CD4-positive, alpha-beta T cell treated with Interferon gamma for 1 hour (primary cell): ENCODE measurements at places on chromosomes 12 and 14.

DNA sequence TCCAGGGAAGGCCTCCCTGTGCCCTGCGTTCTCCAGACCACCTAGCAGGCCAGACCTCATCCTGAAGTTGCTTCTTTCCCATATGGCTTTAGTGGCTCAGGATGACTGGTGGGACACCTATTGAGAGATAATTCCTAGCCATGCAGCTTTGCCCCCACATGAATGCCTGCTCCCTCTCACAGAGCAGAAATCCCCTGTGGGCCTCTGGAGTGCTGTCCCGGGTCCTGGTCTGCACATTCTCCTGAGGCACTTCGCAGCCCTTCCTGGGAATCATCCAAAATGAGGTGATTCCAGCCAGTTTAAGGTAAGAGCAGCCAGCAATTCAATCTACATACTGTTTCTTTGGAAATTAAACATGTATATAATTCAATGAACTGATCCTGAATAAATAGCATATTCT lies 135.9 kb downstream of the GPR65 start:
- DNase-seq = no peak

- no peak for DNase-seq
These were observed 126.7 kb upstream of the PARP11 start for GRCh38 chr12:3999904-4000303.

- no peak for DNase-seq
These were observed 205.6 kb downstream of the ESR2 start for GRCh38 chr14:64088647-64088964.

DNA sequence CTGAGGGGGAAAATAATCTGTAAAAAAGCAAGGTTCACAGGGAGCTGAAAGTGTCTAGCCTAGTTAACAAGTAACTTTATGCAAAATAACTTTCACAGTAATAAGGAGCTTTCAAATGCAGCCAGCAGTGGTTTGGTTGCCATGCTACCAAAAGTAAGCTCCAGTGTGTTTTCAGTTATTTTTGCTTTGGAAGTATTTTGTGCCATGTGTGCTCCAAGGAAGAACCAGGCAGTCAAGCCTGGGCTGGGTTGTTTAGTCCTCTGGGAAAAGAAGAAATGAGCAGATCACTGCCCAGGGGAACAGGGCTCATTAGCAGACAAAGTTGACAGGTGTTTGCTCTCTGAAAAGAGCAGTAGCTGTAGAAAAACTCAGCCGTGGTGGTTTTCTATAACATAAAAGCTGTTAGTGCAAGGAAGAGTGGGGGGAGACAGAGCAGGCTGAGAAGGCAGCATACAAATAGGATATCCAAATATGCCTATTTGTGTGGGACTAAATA lies 92.8 kb upstream of the TMTC2 start:
- DNase-seq = no peak

DNA sequence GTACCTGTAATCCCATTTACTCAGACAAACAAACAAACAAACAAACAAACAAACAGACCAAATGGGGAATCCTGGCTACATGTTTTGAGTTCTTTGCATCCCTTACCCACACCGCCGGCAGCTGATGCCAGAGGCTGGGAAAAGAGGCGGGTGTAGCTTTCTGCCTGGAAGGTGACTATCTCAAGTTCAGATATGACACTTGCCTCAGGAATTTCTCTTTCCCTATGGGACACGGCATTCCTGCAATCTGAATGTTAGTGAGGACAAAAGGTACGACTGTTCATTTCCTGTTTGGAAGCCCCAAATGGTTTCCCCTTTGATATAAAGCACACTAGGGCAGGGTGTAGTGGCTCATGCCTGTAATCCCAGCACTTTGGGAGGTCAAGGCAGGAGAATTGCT lies 2.9 kb downstream of the MYL2 start:
- DNase-seq = no peak

DNA sequence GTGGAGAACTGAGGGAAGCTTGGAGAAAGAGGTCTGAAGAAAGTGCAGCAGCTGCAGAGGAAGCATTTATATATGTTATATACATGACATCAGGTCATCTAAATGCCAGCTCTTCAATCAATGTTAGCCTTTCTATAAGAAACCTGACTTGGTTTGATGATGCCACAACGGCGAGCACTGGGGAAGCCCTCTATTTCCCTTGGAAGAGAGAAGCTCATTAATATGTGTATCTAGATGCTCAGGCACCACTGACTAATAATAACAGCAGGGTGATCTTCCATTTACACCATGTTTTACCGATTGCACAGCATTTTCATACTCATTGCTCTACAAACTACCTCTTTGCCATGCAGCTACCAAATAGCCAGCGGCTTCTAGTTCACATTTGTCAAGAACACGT lies 811 bp downstream of the ACYP1 start:
- DNase-seq = no peak

GRCh38 chr12:94699801-94700200 lies 49.4 kb upstream of the TMCC3 start:
- DNase-seq = no peak

GRCh38 chr12:77032406-77032805 lies 33.0 kb downstream of the E2F7 start:
- no peak for DNase-seq

DNA sequence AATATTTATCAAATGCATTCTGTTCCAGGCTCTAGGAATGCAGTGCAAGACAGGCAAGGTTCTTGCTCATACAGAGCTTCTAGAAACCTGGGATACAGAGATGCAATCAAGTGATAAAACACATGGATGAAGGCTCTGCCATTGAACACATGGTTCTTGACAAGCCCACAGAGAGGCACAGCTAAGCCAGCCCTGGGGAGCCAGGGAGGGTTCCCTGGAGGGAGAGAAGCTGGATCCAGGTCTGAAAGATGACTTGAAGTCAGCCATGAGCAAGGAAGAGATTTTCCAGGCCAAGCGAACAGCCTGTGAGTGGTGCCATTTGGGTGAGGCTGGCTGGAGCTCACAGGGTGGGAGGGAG lies 66.2 kb downstream of the IRF2BPL start:
- no peak for DNase-seq

- DNase-seq = no peak
These were observed 42.5 kb upstream of the DLK1 start for GRCh38 chr14:100684154-100684553.

DNA sequence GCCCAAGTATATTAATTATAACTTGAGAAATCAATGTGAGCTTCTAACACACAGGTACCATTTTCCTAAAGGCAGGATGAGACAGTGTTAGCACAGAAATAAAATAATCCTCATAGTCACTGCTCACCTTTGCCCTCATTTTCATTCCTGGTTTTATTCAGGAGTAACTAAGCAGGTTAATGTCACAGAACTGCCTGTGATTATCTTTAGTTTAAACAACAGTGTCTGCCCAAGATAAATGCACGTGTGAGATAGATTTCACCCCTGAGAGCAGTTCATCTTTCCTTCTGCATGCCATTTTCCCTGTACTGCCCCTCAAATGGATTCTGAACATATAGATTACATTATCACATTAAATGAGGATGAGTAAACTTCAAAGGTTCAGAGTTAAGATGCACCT lies 250.7 kb downstream of the RMST start:
- no peak for DNase-seq

DNA sequence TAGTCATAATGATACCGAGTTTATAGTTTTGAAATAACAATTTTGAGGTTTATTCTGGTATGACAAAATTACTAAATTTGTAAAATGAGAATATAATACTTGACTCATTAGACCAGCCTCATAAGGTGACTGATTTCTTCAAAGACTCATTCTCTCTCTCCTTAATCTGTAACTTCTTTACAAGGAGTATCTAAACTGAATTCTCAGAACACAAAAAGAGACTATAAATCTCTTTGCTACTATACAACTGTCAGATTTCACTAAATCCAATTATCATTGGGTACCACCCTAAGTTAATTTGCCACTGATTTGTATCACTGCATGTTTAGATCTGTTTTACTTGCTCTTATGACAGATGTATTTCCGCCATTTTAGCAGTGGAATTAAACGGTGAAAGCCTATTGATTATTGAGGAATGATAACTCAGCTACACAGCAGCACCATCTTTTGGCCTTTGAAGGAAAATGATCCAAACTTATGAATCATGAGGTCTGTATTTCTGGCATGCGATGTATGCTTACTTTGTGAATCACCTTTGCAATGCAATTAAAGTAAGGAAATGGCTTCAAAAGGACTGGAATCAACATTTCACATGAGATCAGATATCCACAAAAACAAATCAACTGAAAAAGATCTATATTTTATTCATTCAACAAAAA lies 161.2 kb downstream of the RERGL start:
- DNase-seq = no peak

DNA sequence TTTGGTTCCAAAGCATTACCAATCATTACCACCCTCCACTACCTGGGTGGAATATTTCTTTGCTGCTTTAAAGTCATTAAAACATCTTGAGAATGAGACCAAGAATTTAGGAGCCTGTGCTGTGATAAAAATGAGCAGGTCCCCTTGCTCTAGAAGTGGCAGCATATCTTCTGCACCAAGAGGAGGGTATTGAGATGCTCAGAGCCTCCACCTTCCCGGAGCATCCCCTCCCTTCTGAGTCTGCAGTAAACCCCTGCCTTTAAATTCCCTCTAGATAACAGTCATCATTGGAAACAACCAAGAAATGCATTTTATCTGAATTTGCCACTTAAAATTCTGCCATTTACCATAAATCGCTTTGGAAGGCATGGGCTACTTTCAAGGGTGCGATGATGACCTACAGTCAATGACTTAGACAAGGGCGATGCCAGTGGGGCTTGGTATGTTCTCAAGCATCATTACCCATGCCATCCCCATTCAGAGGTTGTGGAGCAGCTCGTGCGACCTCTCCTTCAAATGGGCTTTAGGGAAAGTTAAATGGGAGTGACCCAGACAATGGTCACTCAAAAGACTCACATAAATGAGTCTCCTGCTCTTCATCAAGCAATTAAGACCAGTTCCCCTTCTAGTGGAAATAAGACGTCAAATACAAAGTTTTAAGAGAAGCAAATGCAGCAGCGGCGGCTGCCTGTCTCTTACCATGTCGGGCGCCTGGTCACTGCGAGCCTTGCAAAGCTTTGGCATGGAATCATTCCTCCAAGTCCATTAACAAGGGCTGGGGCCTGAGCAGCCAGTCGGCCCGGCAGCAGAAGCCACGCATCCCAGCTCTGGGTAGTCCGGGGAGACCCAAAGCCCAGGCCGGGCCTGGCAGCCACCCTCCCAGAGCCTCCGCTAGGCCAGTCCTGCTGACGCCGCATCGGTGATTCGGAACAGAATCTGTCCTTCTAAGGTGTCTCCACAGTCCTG lies 334.5 kb downstream of the TMEM121 start:
- DNase-seq = no peak

DNA sequence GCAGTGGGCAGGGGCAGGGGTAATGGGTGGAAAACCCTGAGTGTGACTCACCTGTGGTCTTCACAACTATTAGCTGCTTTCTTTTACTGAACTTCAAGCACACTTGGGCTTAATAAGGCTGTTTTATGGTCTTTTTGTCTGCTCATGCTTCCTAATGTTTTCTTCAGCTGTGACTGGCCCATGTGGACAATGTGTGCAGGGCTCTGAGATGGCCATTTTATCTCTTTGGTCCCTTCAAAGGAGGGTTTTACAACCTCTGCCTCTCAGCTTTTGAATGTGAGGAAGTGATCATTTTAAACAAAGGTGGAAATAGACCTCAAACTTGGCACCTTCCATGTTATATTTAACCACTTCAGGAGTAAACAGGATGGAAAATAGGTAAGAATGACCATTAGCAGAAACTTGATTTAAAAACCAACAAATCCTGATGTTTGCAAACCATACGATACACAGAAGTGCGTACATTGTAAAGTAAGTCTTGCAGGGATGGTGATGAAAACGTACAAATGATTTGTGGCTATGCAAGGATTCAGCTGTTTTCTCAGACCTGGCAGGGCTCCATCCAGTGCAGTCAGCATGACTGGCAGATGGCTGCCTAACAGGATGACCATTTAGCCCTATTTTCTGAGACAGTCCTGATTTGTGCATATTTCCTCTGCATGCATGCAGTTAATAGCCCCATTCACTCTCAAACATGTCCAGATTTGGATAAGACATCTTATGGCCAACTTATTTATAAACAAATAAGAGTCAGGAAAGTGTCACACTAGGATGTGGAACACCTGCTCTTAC lies 103.2 kb downstream of the SLC38A4 start:
- DNase-seq = no peak

GRCh38 chr12:69341328-69341727 lies 6.9 kb upstream of the LYZ start:
- DNase-seq = peak; percentile 29

GRCh38 chr14:24172261-24172860 lies 481 bp downstream of the REC8 start:
- no peak for DNase-seq

- no peak for DNase-seq
These were observed 17.4 kb upstream of the EIF4B start for GRCh38 chr12:52988898-52989297.
